ENCODE measurements at places on chromosomes 7 and 10.
A peak's percentile ranks its signal among the peaks of the same experiment; 100 is the strongest.

DNA sequence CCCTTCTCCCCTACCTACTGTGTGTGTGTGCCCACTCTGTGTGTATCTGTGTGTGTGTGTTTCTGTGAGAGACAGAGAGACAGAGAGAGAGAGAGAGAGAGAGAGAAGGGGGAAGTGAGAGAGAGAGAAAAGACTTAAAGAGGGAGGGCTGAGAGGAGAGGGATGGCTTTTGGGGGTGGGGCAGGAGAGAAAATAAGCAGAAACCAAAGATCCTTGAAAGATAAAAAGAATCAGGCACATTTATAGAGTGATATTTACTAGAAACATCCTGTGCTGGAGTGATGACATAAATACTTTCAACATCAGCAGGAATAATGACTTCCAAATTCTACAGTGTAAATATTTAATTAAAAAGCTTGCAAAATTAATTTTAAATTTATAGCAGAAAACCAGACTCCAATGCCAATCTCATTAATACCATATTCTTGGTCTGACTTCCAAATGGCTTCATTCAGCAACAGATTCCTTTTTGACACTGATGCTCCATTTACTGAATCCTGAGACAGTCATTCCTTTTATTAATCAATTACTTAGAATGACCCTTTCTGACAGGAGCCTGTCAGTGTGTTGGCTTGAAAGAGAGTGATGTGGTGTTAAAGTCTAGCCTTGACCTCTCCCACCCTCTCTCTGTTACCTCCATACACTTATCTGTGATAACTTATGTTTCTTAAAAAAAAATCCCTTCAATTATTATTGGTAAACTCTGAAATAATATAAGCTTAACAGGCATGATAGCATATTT, 41.7 kb upstream of the WNT2 start:
- DNase-seq: no peak

GRCh38 chr10:62394556-62395018, 20.4 kb downstream of the ZNF365 start:
- no peak for DNase-seq

- peak; percentile 90 for DNase-seq
Measured at GRCh38 chr7:22269963-22270362, 87.0 kb downstream of the RAPGEF5 start.

DNA sequence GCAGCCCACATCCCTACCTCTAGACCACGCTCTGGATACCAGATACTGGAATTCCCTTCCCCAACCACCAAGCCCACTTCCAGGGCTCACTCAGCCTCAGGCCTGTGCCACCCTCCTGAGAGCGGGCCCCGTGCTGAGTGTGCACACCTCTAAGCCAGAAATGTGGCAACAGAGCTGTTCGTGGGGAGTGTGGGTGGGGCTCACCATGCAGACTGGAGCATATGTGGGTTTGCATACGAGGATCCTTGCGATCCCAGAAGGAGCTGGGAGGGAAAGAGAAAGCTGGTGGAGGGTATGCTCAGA, 13.0 kb upstream of the LIMK1 start:
- DNase-seq: no peak

- no peak for DNase-seq
Measured at GRCh38 chr10:70494966-70495365, 16.4 kb downstream of the PALD1 start.

- DNase-seq: no peak
Measured at GRCh38 chr7:66281678-66282590, 76.8 kb downstream of the TPST1 start.

- DNase-seq: no peak
Measured at GRCh38 chr7:16028636-16029035, 342.2 kb upstream of the MEOX2 start.

- DNase-seq: peak; percentile 22
Measured at GRCh38 chr10:60473557-60473956, 83.9 kb upstream of the ANK3 start.

- DNase-seq: peak; percentile 88
Measured at GRCh38 chr7:90119178-90119971, 34.9 kb upstream of the STEAP1 start.

GRCh38 chr10:129104266-129105045, 362.6 kb upstream of the MGMT start:
- no peak for DNase-seq

DNA sequence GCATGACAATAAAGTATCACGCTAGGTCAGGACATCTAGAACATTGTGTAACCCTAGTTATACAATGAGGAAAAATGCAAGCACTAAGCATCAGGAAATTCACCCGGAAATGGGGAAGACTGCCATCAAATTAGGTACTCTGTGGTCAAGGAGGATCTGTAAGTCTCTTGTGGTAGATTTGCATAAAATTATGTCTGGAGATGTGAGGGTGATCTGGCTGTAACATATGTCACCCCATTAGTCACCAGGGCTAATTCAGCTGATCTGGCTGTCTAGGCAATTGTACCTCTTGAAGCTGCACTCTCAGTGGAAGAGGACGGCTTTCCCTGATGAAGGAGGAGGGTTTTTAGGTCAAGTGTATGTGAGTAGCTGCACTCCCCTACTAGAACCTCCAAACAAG, 14.8 kb downstream of the AKR1D1 start:
- DNase-seq: peak; percentile 14

- DNase-seq: no peak
Measured at GRCh38 chr7:37104822-37105518, 343.7 kb downstream of the ELMO1 start.

DNA sequence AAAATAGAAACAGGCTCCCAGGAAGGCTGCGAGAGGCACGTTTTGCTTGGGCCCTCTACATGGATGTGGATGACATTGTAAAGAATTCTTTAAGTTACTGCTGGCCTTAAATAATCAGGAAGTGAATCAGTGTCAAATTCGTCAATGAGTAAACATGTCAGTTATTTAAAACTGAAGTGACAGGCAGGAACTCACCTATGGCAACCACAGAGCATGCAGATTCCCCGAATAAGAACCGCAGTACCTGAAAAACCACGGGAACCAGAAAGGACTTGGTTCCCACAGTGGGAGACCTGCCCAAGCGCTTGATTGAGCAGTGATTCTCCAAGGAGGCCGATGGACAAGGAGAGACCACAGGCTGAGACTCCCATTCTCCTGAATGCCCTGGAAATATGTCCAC, 351.2 kb upstream of the AKR1E2 start:
- no peak for DNase-seq

GRCh38 chr10:73588656-73589055, 2.5 kb downstream of the USP54 start:
- DNase-seq: no peak

- DNase-seq: peak; percentile 64
Measured at GRCh38 chr10:112952282-112953173, 2.5 kb downstream of the TCF7L2 start.

GRCh38 chr10:119520283-119520682, 22.2 kb downstream of the RGS10 start:
- no peak for DNase-seq

DNA sequence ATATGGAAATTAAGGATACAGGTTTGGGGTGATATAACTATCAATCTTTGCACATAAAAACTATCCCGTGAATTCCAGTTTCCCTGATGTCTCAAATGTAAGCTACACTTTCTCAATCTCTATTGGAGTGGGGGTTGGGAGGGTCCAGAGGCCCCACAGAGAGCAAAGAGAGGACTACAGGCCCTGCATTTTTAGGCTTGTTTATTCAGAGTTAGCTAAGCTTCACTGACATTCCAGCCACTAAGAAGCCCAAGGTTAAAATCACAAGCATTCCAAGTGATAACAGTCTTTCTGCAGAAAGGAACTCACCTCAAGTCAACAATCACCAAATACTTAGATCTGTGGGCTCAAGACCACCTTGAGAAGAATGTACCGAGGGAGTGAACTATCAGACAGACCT, 31.6 kb upstream of the LAMB1 start:
- DNase-seq: no peak

DNA sequence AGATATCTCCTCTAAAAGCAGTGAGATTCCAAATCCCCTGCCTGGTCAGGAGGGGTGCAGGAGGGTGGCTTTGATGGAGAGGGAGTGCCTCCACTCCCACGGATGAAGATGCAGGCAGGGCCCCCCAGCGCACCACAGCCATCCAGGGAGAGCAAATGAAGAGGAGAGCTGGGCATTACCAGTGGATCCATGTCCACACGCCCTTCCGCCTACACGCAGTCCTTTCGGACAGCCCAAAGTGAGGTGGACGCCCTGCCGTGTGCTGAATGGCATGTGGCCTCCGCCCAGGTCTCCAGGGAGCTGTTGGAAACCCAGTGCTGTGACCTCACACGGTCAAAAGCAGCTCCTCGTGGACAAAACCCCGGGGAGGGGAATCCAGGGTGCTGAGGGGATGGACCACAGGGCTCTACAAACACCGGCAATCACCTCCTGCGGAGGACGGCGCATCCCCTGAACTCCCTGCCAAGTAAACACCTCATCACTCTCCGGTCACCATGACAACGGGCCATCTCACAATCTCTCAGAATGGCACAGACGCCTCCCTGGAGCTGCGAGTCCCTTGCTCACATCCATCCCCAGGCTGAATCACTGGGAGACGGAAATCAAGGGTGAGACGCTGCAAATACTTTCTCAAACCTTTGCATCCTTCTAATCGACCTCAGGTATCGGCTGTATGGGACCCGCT, 35.0 kb upstream of the DNAAF5 start:
- DNase-seq: no peak

- DNase-seq: peak; percentile 65
Measured at GRCh38 chr7:128879461-128879938, 16.8 kb downstream of the ATP6V1F start.

DNA sequence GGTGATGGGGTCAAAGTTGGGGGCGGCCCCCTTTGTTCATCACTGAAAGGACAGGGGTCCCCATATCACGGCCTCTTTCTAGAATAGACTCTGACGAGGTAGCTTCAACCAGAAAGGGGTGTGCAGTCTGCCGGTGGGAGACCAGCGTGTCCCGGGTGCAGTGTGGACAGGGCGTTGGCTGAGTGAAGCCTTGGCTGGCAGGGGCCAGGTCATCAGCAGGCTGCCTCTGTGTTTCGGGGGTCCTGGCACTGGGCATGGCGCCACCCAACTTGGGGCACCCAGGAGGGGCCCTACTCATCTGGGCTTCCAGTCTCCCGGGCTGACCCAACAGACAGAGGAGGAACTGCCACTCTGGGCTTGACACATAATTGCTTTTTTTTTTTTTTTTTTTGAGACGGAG, 3.5 kb upstream of the AMZ1 start:
- DNase-seq: no peak

DNA sequence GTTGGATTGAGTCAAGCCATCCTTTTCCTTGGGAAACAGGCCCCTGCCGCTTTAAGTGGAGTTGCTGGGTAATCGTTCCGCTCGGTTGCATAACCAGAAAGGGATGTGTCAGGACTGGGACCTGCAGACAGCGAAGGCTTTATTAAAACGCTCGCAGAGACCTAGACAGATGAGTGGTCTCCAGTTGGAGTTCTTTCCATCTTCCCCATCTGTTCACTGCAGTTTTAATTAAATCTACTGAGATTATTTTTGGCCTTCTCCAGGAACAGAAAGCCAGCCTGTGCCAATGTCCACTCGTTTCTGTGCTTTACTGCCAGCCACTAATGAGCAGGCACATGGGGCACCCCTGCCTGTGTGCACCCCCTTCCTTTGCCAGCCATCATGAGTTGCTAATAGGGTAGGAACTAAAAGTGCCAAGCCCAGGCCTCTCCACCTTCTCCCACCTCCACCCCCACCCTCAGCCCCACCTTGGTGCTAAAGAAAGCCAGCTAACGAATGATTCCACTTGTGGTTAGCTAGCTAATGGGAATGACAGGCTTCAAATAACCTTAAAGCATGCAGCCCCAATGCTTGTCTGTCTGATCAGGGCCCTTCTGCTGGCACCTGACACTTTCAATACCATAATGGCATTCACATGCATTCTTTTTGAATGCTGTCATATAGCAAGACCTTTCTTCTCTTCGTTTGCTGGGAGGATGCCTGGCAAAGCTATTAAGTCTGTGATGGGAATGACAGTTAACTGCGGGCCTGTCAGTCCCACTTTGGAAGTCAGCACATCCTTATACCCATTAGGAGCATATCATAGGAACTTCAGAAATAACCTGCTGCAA, 556.8 kb upstream of the GALNT17 start:
- DNase-seq: no peak

- DNase-seq: no peak
Measured at GRCh38 chr7:107276220-107276827, 107.5 kb downstream of the HBP1 start.

All from DMS53 (cell line).